ENCODE measurements at places on chromosomes 3 and 15.

GRCh38 chr3:193716150-193716549 lies 123.1 kb downstream of the OPA1 start:
- DNase-seq, result no peak

DNA sequence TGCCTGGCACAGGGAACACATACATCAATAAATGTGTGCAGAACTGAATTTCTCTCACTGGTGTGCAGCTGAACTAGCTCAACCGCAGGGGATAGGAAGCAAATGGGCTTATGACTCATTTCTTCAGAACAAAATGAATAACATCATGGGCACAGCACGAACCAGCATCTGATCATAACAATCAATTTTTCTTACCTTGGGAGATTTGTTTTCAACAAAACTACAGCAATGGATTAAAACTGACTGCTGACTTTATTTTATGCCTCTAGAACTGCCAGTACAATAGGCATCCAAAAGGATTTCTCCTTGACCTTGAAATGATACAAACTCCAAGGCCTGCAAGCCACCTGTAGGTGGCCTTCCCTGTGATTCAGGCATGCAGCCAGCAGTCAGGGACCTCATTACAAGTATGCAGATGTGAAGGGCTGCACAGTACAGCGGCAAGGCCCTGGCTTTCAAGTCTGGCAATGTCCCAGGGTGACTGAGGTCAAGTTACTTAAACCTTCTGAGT lies 26.1 kb downstream of the TAMM41 start:
- no peak for DNase-seq

DNA sequence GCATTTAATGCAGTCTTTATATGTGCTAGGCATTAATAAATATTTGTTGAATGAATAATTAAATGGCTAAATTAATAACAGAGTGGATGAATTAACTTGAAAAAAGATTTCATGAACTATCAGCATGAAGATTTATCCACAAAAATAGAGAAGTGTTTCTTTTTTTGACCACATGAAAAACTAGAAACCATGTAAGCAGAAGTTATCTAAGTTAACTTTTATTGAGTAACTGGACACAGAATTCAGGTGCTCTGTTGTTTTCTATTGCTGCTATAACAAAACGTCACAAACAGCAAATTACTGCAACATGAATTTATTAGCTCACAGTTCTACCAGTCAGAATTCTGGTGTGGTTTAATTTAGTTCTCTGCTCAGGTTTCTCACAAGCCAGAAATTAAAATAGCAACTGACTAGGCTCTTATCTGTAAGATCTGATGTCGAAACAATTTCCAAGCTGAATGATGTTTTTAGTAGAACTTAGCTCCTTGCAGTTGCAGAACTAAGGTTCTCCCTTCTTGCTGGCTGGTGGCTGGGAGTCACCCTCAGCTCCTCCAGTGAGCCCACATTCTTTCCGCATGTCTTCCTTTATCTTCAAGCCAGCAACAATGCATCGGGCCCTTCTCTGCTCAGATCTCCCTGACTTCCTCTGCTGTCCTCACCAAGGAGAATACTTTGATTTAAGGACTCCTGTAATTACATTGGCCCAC lies 810.2 kb upstream of the ALCAM start:
- DNase-seq, result no peak

DNA sequence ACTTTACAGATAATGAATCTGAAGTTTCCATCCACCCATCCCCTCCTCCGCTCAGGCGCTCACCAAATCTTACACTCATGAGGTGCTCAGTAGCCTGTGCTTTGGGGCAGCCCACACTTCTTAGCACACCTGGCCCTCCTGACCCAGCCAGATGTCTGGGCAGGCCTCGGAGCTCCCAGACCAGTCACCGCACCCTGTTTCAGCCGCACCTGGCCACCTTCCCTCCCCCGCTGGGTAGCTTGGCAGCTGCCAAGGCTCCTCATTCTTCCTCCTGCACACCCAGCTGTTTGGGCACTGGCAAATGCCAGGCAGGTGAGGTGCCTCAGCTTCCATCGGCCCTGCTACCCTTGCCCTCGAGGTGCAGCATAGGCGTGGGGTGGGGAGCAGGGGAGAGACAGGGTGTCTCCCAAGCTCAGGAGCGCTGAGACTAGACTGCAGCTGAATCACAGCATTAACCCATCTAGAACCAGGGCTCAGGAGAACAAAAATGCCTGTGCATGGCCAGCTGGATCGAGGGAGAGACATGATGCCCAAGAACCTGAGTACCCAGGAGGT lies 45.8 kb downstream of the CDC25A start:
- DNase-seq, result no peak

DNA sequence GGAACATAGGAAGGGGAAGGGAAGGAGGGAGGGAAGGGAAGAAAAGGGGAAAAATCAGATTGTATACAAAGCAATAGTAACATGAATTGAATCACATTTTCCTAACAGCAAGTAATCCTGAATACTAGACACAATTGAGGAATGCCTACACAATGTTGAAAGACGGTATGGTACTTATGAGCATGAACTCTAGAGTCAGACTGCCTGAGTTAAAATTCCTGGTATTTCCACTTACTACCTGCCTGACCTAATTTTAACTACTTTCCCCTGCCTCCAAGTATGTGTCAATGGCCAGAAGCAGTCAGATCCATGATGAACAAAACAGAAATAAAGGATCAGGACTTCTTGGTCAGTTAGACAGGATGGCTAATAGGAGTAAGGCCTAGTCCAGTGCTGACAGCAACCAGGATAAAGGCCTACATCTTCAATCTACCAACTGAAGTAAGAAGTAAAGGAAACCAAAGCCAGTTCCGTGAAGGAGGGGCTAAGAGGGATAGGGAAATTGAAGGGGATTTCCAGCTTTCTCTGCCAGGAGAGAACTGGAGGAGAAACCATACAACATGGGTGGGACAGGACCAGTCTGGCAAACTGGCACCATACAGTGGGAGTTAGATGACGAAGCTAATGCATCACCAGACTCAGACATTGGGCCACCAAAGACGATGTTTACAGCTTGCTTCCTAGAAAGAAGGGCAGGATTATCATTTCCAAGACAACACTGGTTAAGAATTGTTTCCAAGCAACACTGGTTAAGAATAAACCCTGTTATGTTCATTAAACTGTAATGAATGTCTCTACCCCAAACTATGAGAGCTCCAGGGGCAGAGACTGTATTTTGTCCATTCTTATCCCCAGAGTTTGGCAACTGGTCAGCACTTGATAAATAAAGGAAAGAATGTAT lies 151.6 kb upstream of the UBE2E2 start:
- no peak for DNase-seq

DNA sequence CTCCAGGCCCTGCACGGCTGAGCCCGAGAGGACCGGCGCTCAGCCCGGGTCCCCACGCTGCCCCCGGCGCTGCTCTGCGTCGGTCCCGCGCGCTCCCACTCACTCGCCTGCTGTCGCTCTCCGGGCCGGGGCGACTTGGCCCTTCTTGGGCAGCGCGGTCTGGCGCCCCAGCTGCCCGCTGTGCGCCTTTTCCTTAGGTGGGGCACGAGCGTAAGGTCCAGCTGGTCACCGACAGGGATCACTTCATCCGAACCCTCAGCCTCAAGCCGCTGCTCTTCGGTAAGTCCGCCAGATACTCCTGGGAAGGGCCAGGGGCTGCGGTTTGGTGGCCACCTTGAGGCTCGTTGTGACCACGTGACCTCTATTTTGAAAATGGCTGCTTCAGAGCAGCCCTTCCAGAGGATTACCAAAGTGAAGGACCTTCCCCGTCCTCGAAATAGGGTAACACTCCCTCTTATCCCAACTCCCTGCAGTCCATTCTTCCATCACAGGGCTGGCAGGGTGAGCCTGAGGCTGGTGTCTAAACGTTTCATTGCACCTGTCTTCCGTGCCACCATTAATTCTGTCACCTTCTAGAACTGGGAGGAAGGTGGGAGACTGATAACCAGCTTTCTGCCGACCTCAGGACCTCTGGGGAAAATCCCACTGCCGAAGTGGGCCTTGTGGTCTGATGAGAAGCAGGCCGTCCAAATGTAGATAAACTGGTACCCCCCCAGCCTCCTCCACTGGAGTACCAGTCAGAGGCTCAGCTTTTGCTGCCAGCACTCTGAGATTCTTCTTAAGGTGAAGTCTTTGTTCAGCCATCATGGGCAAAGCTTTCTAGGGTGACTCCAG lies 812 bp downstream of the P4HTM start:
- DNase-seq, result no peak

DNA sequence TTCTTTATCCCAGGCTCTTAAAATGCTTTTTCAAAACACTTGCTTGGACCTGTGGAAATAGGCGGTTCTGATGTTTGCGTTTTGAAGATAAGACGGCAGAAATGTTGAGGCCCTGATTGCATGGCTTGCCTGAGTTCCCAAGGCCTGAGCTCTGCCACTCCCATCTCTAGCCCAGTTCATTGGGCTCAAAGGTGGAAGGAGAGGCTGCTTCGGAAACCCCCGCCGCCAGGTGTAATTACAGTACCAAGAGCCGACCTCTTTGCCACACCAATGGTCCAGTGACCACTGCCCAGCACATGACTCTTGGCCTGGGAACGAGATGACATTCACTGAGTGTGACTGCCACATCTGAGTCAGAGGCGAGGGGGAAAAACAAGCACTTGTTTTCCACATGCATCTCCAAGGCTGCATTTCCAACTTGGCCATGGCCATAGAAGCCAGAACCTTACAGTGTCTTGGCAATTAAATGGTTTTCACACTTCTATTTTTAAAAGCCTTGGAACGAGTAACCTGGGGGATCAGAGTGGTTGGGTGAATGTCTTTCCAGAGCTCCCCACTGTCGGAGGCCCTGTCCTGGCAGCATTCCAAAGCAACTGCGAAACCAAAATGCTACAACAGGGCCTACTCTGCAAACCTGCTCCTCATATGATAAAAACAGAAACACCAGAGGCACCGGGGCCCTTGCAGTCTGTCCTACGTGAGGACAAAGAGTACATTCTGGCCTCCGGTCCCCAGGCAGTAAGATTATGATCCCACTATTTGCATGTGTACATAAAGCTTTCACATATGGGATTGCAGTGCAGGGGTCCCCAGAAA lies 63.8 kb upstream of the CGNL1 start:
- DNase-seq, result no peak

DNA sequence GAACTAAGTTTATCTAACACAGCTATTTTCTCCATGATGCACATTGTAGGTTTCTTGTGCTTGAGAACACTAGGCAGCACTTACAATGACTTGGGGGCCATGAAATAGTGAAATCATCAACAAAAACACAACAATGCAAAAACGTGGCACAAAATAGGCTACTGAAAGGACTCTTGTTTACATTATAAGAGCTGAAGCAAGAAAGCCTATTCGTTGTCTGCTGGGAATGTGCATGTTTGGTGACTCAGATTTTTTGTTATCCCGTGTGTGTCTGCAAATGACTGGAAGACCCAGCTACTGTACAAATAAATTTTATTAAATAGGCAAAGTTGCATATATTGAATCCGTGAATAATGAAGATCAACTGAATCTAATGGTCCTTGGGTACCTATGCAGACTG lies 85.0 kb downstream of the TCF12 start:
- DNase-seq, result no peak

DNA sequence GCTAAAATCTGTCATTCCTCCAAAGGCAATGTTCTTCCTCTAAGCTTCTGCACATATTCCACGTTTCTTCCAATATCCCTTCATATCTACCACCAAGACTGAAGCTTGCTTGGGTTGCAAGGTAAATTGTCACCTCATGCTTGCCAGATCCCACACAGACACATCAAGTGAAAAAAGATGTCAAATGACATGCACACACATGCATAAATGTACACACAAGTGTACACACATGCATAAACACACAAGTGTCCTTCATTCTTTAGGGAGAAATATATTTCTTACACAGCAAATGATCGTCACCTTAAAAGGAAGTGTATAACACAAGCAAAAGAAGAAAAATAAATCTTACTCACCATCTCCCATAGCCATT lies 59.4 kb downstream of the CLASP2 start:
- no peak for DNase-seq

GRCh38 chr3:127959873-127960272 lies 44.8 kb downstream of the KBTBD12 start:
- no peak for DNase-seq

DNA sequence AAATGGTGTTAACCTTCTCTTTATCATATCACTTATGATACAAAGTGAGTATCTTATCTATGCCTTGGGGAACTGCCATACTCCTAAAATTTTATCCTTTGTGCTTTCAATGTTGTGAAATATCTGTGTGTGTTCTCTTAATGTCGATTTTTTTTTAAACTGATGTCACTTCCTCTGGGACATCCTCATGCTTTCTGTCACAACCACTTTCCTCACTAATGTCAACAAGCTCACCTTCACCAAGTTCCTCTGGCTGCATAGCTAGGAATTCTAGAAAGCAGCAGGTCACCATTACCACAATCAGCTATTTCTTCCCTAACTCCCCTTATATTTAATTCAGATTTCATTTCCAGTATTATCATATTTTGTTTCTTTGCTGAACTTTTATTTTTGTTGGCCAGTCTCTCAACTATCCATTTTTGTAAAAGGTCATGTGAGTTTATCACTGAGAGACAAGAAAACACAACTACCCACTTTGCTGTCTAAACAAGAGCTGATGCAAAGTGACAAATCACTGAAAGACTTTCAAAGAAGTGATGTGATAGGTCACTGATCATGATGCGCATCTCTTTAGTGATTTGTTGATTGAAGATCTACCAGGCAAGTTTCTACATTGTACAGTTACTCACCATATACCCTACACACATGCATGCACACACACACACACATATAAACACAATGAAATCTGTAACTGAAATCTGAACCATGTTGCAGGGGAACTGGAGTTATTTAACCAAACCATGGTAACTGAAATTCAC lies 369.0 kb downstream of the ULK4 start:
- DNase-seq, result no peak

- DNase-seq, result no peak
Measured at GRCh38 chr3:123843668-123844067, 40.5 kb downstream of the MYLK start.

GRCh38 chr3:184508938-184509337 lies 52.6 kb upstream of the EPHB3 start:
- DNase-seq, result no peak

- no peak for DNase-seq
Measured at GRCh38 chr3:27385504-27385903, 16.3 kb upstream of the NEK10 start.

DNA sequence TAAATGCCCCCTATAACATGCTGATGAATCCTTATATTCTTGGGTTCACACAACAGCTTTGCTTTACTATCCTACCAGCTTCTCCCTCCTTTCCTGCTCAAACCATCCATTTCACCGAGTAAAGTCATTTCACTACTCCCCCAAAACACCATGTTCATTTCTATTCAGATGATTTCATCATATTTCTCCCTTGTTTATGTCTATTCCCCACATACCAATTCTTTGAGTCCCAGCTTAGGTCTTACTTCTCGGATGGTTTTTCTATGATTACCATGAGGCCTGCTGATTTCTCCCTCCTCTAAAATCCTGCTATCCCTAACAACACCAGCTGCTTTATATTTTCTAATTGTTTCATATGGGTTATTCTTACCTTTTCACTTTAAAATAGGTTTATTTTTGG lies 231.4 kb downstream of the TIGIT start:
- no peak for DNase-seq

- DNase-seq, result no peak
Measured at GRCh38 chr3:182052332-182052731, 340.6 kb downstream of the SOX2 start.
